ENCODE measurements at places on chromosomes 11 and 22.

- DNase-seq, result no peak
These were observed 534.7 kb downstream of the CNTN5 start for GRCh38 chr11:99555486-99555885.

DNA sequence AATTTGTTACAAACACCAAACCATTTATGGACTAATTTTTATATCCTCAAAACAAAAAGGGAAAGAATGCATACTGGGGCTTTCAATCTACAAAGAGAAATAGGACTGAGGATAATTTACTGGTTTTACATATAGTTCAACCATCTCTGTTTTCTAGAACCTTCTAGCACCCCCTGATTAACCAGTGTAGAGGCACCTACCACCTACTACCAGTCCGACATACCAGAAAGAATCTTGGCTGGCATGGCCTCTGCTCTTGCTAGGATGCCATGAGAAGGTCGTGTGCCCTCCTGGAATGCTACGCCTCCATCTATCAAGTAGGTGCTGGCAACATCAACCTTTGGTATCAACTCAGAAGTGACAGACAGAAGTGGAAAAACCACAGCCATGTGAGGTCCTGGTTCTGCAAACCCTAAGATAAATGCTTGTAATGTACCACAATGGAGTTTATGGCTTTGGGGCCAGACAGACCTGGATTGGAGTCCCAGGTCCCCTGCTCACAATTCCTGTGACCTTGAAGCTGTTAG is 28.2 kb downstream of the MYH9 start:
- DNase-seq, result no peak

DNA sequence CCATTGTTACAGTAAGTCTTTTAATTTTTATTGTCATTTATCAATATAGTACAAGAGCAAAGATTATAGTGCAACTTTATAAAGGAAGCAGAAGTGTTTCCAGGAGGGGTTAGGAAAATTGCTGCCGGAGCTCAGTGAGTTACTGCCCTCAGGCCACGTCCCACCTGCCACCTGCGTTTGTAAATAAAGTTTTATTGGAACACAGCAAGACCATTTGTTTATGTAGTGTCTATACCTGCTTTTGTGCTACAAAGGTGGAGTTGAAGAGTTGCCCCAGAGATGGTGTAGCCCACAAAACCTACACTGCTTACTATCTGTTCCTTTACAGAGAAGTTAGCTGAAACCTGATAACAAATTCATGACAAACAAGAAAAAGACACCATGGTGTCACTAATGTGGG is 437.8 kb upstream of the B3GAT1 start:
- DNase-seq, result no peak

- DNase-seq, result peak; percentile 43
These were observed 56.5 kb downstream of the MIAT start for GRCh38 chr22:26713823-26714449.

- peak; percentile 88 for DNase-seq
These were observed 449 bp upstream of the KREMEN1 start for GRCh38 chr22:29072193-29072978.

- peak; percentile 46 for DNase-seq
These were observed 120.9 kb upstream of the ZC3H12C start for GRCh38 chr11:109972181-109972715.

DNA sequence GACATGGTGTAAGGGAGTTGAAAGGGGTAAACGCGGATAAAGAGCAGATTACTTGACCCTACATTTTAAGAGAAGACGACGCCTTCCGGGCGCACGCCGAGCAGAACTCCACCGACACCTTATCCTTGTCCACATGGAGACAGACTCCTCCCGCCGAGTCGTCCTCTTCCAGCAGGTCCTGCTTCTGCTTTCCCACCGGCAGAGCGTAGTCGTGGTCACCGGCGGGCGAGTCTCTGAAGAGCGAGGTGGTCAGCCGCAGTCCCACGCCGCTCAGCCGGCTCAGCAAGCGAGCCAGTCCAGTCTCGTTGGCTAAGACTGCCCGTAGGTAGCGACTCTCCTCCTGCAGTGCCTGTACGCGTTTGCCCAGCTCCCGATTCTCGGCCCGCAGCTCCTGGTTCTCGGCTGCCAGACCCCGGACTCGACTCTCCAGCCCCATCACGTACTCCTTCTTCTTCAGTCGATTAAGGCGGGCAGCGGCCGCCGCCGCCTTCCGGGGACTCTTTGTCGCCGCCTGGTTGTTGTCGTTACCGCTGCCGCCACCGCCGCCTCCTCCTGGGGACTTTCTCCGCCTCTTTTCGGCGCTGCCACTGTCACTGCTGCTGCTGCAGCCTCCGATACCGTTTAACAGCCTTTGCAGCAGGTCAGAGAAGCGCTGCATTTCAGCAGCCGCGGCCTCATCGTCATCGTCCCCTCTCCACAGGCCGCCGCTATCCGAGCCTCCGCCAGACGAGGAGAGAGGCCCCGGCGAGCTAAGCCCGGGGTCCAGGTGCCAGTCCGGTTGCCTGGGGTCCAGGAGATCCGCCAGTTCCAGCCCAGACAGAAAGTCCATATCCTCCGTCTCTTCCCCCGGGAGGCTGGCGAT is 945 bp downstream of the CREBZF start:
- DNase-seq, result peak; percentile 85

All from Ammon's horn (tissue), 1 donor.